Stimulated activated CD8-positive, alpha-beta memory T cell treated with anti-CD3 and anti-CD28 coated beads, Interleukin-7, amount 100 ng/mL, for 1 hour (primary cell): ENCODE measurements at places on chromosomes 2 and 18.

DNA sequence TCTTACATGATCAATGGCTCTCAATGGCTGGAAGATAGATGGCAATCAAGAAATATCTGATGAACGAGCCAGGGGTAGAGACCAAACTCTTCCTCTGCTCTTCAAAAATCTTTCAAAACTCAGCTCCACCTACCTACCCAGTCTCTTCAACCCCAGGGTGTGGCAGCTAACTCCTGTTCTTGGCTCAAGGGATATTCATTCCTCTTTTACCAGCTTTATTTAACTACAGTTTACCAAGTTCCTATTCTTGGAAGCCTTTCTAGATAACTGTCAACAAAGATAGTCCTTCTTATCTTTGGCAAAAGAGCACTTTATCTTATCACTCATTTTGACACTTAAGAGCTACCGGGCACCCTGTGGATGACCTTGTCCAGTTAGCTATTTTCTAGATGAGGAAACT lies 36.3 kb downstream of the EPHA4 start:
- DNase-seq = no peak

- DNase-seq = no peak
Measured at GRCh38 chr2:113079131-113079530, 11.4 kb downstream of the IL1F10 start.

- DNase-seq = no peak
Measured at GRCh38 chr18:47050468-47050867, 15.0 kb upstream of the ELOA2 start.

- DNase-seq = no peak
Measured at GRCh38 chr2:230748087-230748486, 35.4 kb downstream of the CAB39 start.

- no peak for DNase-seq
Measured at GRCh38 chr2:11726384-11726783, 20.0 kb upstream of the LPIN1 start.

DNA sequence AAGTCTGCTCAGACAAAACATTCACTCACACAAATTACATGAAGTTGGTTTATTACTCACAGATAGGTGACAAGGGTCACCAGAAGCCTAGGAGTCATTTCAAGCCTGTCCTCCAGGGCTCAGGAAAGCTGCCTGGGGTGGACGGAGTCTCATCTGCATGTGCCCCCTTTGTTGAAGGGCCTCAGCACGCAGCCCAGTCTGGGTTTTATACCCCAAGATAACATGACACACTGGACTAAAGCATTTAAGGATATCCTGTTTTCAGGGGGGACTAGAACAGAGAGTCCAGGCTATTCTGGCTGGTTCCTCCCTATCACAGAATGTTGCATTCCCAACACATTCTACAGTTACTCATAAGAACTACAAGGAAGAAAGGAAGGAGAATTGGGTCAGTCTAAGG lies 164.7 kb downstream of the MREG start:
- DNase-seq = no peak

- no peak for DNase-seq
Measured at GRCh38 chr2:176679061-176679669, 409.9 kb downstream of the MTX2 start.

DNA sequence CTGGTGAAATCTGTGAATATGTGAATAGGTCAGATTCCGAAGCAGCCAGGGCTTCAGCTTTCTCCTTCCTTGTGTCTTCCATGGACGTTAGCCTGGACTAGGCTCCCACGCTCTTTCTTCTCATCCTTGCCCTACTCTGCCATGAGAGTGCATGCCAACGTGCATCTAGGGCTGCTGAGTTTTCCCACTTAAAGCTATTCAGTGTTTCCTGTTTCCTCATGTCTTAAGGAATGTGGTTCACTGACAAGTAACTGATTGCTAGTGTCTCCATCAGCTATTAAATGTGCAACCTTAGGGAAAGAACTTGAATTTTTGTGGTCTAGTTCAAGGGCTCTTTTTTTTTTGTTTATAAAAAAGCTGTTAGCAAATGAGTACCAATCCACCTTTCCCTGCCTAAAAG lies 642.3 kb upstream of the LINC00305 start:
- DNase-seq = no peak

DNA sequence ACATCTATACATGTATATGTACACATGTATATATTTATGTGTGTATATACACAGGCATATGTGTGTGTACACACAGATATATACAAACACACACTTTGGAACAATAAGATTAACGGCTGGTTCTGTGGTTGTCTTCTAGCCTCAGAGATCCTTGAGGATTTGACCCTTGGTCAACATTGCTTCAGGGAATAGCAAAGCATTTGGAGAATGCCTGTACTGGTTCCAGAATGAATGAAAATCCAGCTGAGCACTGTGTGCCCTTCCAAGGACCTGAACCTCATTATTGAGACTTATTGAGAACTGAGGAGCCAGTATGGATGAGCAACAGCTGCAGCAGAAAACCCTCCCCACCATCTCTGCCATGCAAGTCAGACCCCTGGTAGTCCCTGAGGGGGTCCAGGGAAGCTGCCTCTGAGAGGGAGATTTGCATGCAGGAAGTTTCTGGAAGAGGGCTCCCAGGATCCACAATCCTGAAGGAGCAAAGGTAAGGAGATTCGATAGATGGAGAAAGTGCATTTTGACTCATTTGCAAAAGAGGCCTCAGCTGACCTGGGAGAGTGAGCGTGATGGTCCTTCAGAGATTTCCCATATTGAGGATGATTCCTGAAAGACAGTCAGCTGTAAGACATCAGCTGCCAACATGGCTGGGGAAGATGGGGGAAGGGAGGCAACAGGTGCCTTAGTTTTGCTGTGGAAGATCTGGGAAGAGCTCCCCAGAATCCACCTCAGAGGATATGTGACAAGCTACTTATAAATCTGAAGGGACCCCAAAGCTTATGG lies 166.6 kb upstream of the NCKAP5 start:
- no peak for DNase-seq

DNA sequence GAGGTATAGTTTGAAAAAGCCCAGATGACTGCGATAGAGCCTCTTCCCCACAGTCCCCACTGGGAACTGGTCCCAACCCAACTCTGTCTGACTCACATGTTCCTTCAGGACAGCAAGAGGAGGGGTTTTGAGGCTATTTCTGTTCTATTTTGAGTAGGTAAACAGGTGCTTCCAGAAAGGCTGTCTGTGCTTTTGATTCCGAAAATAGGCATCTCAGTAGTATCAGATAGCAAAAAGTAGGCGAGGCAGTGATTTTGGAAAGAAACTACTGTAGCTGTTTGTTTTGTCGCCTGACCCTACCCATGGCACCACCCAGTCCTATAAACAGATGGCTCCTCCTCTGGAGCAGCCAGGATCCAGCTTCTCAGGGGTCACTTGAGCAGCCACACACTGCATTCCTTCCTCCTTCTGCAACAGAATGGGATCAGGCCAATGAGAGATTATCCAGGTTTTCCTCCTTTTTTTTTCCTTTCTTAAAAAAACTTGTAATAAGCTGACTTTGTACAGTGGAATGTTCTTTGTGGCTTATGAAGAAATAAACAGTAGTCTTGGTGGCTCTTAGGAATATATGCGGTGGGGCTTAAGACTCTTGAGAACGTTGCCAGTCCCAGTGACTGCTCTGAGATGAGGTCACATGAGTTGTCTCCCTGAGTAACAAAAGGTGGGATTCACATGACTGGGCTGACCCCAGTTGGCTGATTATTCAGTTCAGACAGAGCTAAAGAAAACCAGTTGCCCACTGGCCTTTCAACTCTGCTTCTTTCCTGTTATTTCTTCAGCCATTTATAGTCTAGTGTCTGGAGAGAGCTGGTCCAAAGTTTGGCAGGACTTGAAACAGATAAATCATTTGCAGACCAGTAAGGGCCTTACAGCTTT lies 98.6 kb downstream of the KCNS3 start:
- DNase-seq = no peak

- DNase-seq = no peak
Measured at GRCh38 chr18:75071484-75071785, 137.5 kb downstream of the PTGR3 start.

DNA sequence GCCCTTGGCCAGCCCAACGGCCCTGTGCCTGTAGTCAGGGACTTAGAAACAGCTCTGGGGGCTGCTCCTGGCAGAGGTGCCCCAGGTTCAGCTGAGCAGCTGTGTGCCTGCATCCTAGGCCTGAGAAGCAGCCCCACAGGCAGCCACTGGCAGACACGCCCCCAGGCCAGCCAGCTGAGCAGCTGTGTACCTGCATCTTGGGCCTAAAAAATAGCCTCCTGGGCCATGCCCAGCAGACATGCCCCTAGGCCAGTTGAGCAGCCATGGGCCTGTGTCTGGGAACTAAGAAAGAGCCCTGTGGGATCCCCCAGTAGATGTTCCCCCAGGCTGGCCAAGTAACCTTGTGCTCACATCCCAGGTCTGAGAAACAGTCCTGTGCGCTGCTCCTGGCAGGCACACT lies 64.0 kb downstream of the TBR1 start:
- DNase-seq = no peak

GRCh38 chr18:21799721-21800120 lies 59.1 kb downstream of the MIB1 start:
- no peak for DNase-seq

GRCh38 chr2:1766425-1766824 lies 22.1 kb upstream of the PXDN start:
- no peak for DNase-seq
